Endothelial cell of coronary artery (primary cell): ENCODE measurements at places on chromosomes 5 and 9. TPM values are rescaled to one million over a fixed set of nuclear protein-coding genes. Genes with fewer than 3 reads are reported as not detected.

The GCNT1 gene
- total RNA-seq, result 8.2 and 13.3 TPM in 2 replicates

The IGFBPL1 gene
- not detected in 2 replicates for total RNA-seq

The APBB3 gene
- 4.9 and 12.1 TPM in 2 replicates for total RNA-seq

The COL15A1 gene
- total RNA-seq, result under 0.01 TPM in 1 of 2 replicates, not detected in the other

The BSPRY gene
- total RNA-seq, result not detected in 2 replicates

The OTULIN gene
- total RNA-seq, result 15.4 and 18.0 TPM in 2 replicates

The LYSMD3 gene
- 13.6 and 17.1 TPM in 2 replicates for total RNA-seq

The CD72 gene
- total RNA-seq, result not detected in 2 replicates

The CHSY3 gene
- total RNA-seq, result 4.1 and 6.9 TPM in 2 replicates
